ENCODE measurements at places on chromosomes 2 and 18.

DNA sequence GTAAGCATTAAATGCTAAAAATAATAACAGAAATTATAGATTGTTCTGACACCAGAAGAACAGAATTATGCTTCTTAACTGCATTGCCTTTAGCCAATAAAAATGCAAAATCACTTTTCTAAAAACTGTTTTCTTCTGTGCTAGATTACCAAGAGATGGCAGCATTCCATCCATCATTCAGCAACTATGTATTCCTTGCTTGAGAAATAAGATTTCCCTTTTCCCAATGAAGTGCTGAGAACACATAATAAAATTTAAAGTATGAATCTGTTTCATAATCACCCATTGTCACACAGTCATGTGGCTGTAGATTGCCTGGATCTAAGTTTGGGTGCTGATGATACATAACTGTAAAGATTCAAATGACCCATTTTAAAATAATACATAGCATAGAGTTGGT lies 504.2 kb downstream of the TDRD15 start:
- no peaks in the 10 kb centered on the region for H3K36me3 ChIP-seq
- H3K4me1 ChIP-seq = no peaks in the 10 kb centered on the region
- DNase-seq = no peak

GRCh38 chr18:63140038-63140450 lies 179.5 kb downstream of the BCL2 start:
- no peak for DNase-seq
- H3K27me3 ChIP-seq = peaks cover 36% of the 10 kb centered on the region
- no peaks in the 10 kb centered on the region for H3K4me1 ChIP-seq
- H3K27ac ChIP-seq = no peak overlapping the region
- no peaks in the 10 kb centered on the region for H3K36me3 ChIP-seq
- no peak overlapping the region for H3K4me3 ChIP-seq

GRCh38 chr2:112798979-112799975 lies 15.0 kb upstream of the IL1A start:
- no peak for DNase-seq
- H3K27ac ChIP-seq = no peak overlapping the region
- H3K4me1 ChIP-seq = peaks cover 44% of the 10 kb centered on the region
- no peak overlapping the region for H3K4me3 ChIP-seq
- no peaks in the 10 kb centered on the region for H3K27me3 ChIP-seq

DNA sequence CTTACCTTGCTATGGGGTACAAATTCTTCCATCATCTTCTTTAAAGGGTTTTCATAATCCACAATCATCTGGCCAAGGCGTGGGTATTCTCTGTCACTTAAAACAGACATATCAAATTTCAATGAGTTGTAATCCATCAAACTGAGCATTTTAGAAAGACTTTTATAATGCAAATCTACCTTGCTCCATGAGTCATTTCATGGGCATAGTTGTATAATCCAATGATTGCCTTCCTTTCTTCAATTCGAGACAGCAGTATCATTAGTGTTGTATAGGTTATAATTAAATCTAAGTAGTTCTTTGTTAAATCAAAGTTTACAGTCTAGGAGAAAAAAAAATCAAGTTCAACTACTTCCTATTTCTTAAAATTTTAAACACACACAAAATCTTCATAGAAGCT lies 36.3 kb downstream of the NCKAP1 start:
- H3K4me1 ChIP-seq = peaks cover 25% of the 10 kb centered on the region
- H3K36me3 ChIP-seq = peaks cover 36% of the 10 kb centered on the region
- no peaks in the 10 kb centered on the region for H3K27me3 ChIP-seq

GRCh38 chr2:46448641-46449040 lies 30.7 kb upstream of the TMEM247 start:
- DNase-seq = no peak
- peaks cover 12% of the 10 kb centered on the region for H3K27me3 ChIP-seq
- H3K27ac ChIP-seq = no peak overlapping the region
- H3K4me3 ChIP-seq = no peak overlapping the region

DNA sequence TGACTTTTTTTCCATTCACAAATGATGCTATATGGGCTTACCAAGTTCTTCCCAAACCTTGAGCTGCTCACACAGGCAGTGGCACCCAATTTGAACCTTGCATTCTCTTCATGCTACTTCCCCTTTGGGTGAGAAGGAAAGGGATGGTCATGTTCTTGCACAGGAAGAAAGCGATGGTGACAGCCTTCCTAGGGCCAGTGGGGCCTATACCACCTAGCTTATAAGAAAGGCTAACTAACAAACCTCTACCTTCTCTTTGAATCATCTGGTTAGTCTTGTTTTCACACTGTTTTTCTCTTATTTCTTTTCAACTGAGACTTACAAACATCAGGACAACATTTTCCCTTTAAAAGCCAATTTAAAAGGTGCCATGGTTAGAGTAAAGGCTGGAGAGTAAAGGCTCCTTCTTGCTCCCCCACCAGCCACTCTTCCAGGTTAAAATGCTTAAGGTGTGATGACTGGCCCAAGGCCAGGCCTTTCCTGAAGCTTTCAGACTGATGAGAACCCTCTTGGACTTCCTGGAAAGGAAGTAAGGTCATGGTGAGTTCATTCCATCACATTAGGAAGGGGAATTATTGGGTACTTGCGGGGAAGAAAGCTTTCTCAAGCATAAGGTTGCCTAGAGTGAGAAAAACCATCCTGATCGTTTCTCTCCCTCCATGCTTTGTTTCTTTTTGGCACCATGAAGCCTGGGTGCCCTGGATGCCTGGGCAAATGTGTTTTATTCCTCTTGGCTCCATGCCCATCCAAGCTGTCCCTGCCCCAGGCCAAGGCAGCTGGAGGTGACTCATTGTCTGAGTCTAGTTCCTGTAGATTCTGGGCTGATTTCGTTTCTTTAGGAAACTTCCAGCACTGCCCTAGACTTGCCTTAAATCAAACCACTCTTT lies 41.4 kb upstream of the ITGB6 start:
- H3K4me1 ChIP-seq = peaks cover 39% of the 10 kb centered on the region
- peak overlapping the region; percentile 50 for H3K4me3 ChIP-seq
- no peaks in the 10 kb centered on the region for H3K27me3 ChIP-seq
- DNase-seq = peak; percentile 65
- no peaks in the 10 kb centered on the region for H3K36me3 ChIP-seq
- H3K27ac ChIP-seq = peak overlapping the region; percentile 74

GRCh38 chr2:100844514-100844913 lies 24.6 kb downstream of the NPAS2 start:
- no peak overlapping the region for H3K4me3 ChIP-seq
- no peak for DNase-seq

DNA sequence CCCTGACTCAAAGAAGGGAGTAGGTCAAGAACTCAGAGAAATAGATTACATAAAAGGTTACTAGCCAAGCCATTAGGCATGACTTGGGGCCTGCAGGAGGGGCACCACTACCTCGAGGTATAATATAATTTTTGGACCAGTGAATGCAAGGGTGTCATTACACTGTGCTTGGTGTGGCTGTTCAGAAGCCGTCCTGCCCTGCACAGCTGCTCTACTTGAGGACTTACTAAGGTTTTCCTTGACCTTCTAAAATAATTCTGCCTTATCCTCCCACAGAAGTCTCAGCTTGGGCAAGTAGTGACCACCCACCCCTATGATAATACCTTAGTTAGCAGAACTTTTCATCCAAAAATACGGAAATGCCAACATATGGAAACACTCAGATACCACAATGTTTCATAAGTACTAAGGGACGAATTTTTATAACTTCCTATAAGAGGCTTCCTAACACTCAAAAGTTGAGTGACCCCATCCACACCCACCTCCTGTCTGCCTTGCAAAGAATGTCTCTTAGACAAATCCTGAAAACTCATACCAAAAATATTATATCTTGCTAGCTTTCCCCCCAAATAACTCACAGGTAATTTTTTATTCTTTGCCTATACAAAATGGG lies 17.7 kb upstream of the ATG16L1 start:
- no peak for DNase-seq
- H3K27me3 ChIP-seq = peaks cover 25% of the 10 kb centered on the region
- no peak overlapping the region for H3K27ac ChIP-seq
- H3K4me3 ChIP-seq = no peak overlapping the region
- no peaks in the 10 kb centered on the region for H3K36me3 ChIP-seq

DNA sequence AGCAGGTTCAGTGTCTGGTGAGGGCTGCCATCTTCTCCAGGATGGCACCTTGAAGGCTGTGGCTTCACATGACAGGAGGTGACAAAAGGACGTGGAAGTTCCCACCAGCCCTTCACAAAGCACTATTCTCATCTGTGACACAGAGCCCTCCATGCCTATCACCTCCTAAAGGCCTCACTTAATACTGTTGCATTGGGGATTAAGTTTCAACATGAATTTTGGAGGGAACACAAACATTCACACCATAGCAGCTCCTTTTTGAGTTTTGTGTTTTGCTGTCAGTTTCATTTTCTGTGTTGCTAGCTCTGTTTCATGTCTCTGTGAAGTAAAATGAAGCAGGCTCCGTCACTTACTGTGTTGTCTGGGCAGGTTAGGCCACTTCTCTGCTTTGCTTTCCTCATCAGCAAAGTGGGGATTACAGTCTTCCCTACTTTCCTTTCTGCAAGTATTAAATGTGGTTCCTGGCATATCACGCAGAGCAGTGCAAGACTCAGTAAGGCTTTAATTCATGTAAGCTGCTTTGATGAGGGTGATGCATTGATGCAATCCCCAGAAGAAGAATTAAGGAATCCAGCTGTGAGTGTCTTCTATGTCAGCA lies 31.6 kb downstream of the LIMS1 start:
- peaks cover 22% of the 10 kb centered on the region for H3K4me1 ChIP-seq
- no peaks in the 10 kb centered on the region for H3K27me3 ChIP-seq
- H3K4me3 ChIP-seq = no peak overlapping the region

DNA sequence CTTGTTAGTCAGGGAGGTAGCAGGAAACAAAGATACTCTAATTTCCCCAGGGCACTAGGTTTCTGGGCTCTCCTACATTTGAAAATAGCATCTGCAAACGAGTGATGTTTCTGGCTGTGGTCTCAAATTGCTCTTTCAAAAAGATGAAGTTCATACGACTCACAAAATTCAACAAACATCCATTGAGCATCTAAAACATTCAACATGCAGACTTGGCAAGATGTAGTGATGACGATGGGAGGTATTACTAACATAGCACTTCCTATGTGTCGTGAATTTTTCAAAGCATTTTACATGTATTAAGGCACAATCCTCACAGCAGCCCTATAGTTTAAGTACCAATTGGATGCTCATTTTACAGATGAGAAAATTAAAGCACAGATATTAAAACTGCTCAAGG lies 5.2 kb downstream of the CCBE1 start:
- H3K36me3 ChIP-seq = peaks cover 63% of the 10 kb centered on the region
- H3K4me3 ChIP-seq = peak overlapping the region; percentile 96
- H3K4me1 ChIP-seq = peaks cover 81% of the 10 kb centered on the region
- no peaks in the 10 kb centered on the region for H3K27me3 ChIP-seq
- DNase-seq = no peak
- H3K27ac ChIP-seq = peak overlapping the region; percentile 89

- H3K4me1 ChIP-seq = peaks cover 60% of the 10 kb centered on the region
- H3K36me3 ChIP-seq = no peaks in the 10 kb centered on the region
- peak; percentile 79 for DNase-seq
Measured at GRCh38 chr2:43343573-43344304, 117.3 kb upstream of the ZFP36L2 start.

- peak within 1 kb of the TSS; percentile 84 for H3K27ac ChIP-seq
- peak within 1 kb of the TSS; percentile 99 for H3K4me3 ChIP-seq
- DNase-seq = peak; percentile 53
- H3K27me3 ChIP-seq = peaks cover 23% of the 10 kb centered on the region
- H3K36me3 ChIP-seq = peaks cover 6% of the 10 kb centered on the region
Measured at GRCh38 chr18:24014062-24014985, at the start of gene TTC39C. Gene TTC39C (plus strand): TSS chr18:24014754. CDS start chr18:24014872, 118 bp downstream.

GRCh38 chr2:182359027-182359989 lies 67.5 kb downstream of the PDE1A start:
- H3K4me1 ChIP-seq = peaks cover 29% of the 10 kb centered on the region
- H3K4me3 ChIP-seq = peak overlapping the region; percentile 57
- no peaks in the 10 kb centered on the region for H3K27me3 ChIP-seq
- H3K27ac ChIP-seq = peak overlapping the region; percentile 42
- H3K36me3 ChIP-seq = no peaks in the 10 kb centered on the region
- no peak for DNase-seq
